Stomach (tissue), 19 donors: ENCODE measurements at places on chromosomes 16 and 17. TPM values are rescaled to one million over a fixed set of nuclear protein-coding genes. Genes with fewer than 3 reads are reported as not detected.

The SRL gene
- not detected for total RNA-seq

The SPNS1 gene
- 10.3 TPM for total RNA-seq

The SAMD14 gene
- 1.9 TPM for total RNA-seq

The CLEC3A gene
- total RNA-seq, result not detected

The EFNB3 gene
- total RNA-seq, result 0.29 TPM

The BAHCC1 gene
- 56.2 TPM for total RNA-seq

The CCL4L2 gene
- total RNA-seq, result 0.73 TPM

The TPSG1 gene
- 22.9 TPM for total RNA-seq

The CD300H gene
- not detected for total RNA-seq

The PRKCB gene
- total RNA-seq, result 10.6 TPM

The GCGR gene
- total RNA-seq, result not detected

The BANP gene
- 71.2 TPM for total RNA-seq

DNA sequence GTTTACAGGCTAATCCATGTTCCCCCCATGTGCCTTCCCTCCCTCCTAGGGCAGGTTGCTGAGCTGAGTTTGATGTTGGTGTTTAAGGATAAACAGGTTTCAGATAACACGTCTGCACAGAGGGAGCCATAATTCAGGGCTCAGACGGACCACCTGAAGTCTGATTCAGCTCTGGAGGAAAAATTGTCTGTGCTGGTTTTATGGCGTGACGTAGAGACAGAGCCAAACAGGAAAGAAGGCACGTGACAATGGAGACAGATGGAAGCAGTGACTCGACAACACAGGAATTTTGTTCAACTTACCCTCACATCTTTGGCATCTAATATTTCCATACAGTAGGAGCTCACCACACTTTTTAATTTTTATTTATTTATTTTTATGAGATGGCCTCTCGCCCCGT, 10.7 kb upstream of the USP10 start:
- DNase-seq, result no peak

GRCh38 chr17:8073627-8074484, 13.7 kb downstream of the ALOX12B start:
- DNase-seq, result peak; percentile 81

GRCh38 chr16:16041196-16041892, 91.9 kb downstream of the ABCC1 start:
- no peak for DNase-seq

GRCh38 chr16:50938932-50939331, 197.0 kb downstream of the CYLD start:
- DNase-seq, result no peak

DNA sequence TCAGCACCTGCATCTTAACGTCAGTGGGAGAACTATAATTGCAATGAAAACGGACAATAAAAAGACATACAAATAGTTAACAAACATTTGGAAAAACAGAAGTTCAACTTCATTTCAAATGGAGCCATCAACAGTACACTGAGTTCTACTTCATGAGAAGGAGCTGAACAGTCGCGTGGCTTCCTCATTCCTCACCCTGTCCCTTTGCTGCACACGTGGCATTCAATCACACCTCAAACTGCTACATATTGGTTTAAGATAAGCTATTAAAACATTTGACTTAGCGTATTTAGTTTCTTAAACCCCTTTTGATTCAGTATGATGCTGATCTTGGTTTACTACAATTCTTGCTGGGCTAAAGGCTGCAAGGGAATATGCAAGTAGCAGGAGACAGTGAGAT, 76.8 kb downstream of the CDK5R1 start:
- DNase-seq, result peak; percentile 71

DNA sequence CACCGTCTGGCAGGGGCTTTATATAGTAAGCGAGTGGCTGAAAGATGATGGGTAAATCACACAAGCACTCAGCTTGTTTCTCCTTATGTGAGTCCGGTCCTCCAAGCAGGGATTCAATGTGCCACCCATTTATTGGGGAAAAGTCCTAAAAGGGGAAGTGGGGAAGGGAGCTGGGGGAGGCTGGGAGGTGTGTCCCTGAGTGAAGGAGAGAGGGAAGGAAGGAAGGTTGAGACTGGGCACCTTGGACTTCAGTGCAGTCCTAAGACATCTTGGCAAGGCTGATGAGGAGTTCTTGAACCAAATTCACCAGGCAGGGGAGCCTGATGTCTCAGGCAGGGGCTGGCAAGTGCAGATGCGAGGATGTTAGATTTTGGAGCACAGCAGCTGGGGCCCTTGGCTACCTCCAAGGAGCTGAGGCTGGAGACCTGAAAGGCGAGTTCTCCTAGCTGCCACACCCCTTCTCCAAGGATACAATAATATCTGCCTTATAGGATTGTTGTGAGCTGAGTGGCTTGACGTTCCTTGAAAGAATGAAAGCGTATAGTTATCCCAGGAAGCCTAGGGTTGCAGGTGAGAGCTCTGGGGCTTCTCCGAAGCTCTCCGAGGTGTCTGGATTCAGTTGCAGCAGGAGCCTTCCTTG, 23.0 kb upstream of the CYLD start:
- peak; percentile 56 for DNase-seq

DNA sequence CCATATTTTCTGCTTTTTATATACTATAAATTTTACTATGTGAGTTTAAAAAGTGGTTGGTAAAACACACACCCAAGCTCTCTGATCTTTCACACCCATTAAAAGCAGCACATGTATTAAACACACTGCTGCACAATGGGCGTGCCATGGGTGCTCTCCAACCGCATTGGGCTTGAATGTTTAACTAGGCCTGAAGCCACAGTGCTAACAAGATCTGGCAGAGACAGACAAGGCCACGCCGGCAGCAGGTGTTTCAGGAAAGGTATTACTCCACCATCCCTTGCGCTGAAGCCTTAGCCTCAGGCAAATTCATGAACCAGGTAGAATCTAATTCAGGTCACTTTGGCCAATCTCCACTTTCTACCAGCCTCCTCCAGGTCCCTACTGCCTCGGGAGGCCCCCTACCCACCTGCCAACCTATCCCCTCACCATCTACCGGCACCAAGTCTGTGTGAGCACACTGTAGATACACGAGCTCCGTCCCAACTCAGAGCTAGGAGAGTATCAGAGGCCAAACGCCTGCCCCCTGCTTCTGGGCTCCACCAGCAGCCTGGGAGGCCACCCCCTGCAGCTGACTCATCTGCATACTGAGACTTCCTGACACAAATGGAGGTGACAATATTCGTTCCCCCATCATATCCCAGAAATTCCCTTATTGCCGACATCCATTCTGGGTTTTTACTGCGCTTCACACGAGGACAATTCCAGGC, 95.0 kb downstream of the ADCY9 start:
- DNase-seq, result peak; percentile 92

GRCh38 chr16:65125322-65125721, 3.5 kb upstream of the CDH11 start:
- no peak for DNase-seq

- no peak for DNase-seq
These were observed 69.4 kb downstream of the CNGB1 start for GRCh38 chr16:57901480-57902069.

GRCh38 chr16:85090873-85091521, 21.3 kb downstream of the CIBAR2 start:
- peak; percentile 41 for DNase-seq

GRCh38 chr17:2837147-2837561, 40.9 kb downstream of the RAP1GAP2 start:
- no peak for DNase-seq

GRCh38 chr17:32481193-32481592, 5.6 kb upstream of the CDK5R1 start:
- DNase-seq, result no peak

DNA sequence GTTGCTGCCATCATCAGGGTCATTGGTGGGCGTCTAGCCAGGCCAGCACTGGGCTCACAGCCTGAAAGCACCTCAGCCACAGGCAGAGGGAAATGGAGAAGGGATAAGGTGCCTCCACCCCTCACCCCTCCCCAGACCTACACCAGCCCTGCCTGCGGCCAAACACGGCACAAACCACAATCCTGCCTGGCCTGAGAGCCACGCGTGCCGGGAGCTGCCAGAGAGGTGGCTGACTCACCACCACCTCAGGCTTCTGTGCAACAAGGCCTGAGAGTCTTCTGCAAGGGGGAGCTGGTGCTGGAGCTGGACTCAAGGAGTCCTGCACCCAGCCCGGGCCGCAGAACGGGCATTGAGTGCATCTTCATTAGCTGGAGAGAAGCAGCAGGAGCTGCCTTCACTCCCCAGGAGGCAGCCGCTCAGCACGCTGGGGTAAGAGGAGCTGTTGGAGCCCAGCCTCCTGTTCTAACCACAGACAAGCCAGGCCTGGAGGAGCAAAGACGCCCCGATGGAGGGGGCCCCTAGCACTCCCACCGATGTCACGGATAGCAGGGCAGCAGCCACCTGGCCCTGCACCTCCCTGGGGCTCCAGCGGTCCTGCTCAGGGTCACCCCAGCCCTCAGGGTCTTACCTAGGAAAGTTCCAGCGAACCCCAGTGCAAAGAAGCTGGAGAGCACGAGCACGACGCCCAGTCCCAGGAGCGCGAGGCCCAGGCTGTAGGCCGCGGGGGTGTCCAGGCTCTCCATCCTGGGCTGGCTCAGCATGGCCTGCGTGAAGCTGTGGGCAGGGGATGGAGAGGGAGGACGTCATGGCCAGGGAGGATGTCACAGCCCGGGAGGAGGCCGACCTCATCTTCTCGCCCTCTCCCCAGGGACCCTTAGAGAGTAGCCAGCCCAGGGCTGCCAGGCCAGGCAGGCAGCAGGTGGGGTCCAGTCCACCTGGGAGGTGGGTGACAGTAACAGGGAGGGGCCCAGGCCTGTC, 16.0 kb upstream of the RASD1 start:
- peak; percentile 52 for DNase-seq

GRCh38 chr17:79214940-79215604, 140.4 kb downstream of the ENGASE start:
- DNase-seq, result no peak

DNA sequence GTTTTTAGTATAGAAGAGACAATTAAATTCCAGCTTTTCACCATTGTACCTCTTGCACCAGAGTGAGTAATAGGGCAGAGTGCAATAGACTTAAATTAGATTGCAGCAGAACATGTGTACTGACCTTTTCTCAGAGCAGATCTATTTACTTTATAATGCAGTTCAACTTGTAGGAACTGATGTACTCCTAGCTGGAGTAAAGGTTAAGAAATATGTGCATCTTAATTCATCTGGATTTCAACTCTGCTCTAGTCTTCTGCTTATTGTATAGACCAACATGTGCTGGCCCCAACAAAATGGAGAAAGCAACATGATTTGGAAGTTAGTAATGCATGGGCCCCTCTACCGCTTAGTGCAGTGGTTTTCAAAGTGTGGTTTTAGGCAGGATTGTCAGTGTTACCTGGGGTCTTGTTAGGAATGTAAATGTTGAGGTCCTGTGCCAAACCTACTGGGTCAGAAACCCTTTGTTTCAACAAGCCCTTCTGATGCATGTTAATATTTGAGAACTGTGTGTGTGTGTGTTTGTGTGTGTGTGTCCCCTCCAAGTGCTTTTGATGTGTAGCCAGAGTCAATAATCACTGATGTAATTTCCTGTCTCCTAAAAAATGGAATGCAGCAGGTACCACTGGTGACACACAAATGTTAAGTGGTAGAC, 138.6 kb downstream of the TOX3 start:
- peak; percentile 11 for DNase-seq

- no peak for DNase-seq
These were observed 1972.6 kb downstream of the TP53TG3F start for GRCh38 chr16:35431829-35432663.

DNA sequence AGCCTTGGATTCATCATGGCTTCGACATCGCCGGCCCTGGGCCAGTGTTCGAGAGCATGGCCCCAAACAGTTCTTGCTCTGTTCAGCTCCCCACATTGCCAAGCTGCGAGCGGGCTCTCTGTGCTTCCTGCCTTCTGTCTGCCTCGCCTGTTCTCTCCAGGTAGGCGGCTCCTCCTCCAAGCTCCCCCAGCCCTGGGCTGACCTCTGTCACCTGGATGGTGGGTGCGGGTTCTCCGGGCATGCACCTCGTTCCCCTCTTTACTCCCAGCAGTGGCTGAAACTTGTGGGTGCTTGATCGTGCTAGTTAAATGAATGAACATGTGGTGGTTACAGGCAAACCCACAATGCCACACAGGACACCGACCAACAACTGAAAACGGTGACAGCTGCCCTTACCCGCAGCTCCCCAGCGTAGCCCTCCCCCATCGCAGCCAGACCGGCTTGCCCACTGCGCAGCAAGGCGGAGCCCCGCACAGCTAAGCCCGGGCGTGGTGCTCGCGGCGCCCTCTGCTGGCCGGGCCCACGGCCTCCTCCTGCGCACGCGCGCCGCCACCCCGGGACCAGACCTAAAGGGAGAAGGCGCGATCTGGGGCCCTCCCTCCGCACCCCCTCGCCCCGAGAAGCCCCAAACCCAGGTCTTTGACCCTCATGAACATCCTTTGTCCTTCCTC, 23.0 kb upstream of the EIF1 start:
- peak; percentile 93 for DNase-seq

- DNase-seq, result no peak
These were observed 436 bp downstream of the SHPK start for GRCh38 chr17:3635474-3636153.

DNA sequence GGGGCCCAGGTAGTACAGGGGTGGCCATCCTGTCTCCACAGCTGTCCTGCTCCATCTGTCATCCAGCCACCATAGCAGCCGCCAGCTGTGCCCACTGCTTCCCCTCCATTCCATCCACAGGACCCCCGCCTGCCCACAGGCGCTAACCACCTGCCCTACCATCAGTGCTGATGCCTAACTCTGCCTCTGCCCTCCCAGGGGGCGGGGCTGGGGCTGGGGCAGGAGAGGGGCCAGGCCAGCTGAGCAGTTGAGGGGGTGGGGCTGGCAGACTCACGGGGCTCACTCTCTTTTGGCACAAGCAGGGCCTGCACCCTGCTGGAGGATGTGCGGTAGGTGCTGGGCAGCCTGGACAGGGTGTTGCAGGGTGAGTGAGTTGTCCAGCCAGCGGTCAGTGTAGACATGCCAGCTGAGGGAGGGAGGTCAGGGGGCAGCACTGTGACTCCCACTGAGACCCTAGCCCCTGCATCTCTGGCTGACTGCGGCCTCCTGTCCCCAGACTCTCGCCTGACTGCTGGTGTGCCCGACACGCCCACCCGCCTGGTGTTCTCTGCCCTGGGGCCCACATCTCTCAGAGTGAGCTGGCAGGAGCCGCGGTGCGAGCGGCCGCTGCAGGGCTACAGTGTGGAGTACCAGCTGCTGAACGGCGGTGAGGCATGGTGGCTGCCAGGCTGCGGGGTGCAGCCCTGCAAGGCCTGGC, 9.6 kb downstream of the GALK1 start:
- DNase-seq, result no peak

GRCh38 chr17:57548421-57549410, 196.4 kb downstream of the CCDC182 start:
- peak; percentile 76 for DNase-seq

DNA sequence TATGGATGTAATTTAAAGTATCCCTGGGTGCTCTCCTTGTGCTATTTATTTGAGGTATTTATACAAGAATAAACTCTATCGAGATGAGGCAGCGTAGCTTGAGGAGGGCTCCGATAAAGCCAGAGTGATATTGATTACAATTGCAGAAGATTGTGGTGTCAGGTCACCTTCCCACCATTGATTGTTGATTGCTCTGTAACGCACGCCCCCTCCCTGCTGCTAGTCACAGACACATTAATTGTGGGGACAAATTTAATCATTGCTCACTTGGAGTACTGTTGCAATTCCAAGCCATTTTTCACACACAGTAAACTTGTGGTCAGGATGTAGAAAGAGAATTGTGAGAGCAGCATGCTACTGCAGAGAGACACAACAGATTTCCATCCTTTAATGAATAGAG, 75.4 kb downstream of the IRX3 start:
- no peak for DNase-seq
